HS-27A (cell line): ENCODE measurements at places on chromosomes 13 and 19.

DNA sequence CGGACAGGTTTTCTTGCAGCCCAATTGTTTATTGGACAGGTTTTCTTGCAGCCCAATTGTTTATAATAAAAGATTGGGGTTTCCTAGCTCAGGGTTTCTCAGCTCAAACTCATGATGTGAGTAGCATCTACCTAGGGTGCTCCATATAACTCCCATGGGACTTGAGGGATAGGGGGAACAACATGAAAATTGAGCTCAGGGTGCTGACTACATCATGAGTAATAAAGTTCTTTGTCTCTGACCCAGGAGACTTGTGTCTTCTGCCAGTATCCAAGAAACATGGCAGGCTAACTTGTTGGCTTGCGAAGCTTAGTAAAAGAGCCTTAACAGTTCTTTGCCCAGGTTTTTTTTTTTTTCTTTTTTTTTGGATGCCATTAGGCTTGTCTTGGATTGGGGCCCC lies 59.2 kb upstream of the MYCBP2 start:
- peak; percentile 23 for DNase-seq

DNA sequence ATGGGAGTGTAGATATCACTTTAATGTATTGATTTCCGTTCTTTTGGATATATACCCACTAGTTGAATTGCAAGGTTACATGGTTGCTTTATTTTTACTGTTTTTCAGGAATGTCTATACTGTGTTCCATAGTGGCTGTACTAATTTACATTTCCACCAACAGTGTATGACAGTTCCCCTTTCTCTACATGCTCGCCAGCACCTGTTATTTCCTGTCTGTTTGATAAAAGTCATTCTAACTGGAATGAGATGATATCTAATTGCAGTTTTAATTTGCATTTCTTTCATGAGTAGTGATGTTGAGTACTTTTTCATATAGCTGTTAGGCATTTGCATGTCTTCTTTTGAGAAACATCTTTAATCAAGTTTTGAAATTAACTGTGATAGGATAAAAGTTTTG lies 818.6 kb downstream of the SLITRK6 start:
- no peak for DNase-seq

GRCh38 chr13:31835932-31836331 lies 96.6 kb downstream of the RXFP2 start:
- no peak for DNase-seq

GRCh38 chr19:6663236-6664201 lies 6.4 kb downstream of the TNFSF14 start:
- DNase-seq: no peak

- no peak for DNase-seq
These were observed 110.3 kb upstream of the DIAPH3 start for GRCh38 chr13:60273971-60274527.

DNA sequence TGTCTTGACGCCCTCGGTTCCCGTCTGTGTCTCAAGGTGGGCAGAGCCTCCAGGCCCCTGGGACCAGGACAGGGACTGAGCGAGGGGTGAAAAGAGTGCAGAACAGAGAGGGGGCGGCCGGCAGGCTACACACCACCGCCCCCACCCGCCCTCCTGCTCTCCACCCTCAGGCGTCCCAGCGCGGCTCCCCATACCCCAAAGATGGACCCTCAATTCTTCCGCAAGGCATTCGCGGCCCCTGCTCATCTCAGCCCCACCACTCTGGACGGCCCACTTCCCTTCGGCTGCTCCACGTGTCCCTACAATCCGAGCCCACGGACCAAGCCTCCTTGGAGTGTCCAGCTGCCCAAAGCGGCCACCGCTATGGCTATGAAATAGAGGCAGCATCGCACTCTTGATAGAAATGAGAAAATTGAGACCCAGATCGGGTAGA lies 1.8 kb downstream of the KLF16 start:
- no peak for DNase-seq
